GM13976 (cell line): ENCODE measurements at places on chromosomes 3 and 15.

DNA sequence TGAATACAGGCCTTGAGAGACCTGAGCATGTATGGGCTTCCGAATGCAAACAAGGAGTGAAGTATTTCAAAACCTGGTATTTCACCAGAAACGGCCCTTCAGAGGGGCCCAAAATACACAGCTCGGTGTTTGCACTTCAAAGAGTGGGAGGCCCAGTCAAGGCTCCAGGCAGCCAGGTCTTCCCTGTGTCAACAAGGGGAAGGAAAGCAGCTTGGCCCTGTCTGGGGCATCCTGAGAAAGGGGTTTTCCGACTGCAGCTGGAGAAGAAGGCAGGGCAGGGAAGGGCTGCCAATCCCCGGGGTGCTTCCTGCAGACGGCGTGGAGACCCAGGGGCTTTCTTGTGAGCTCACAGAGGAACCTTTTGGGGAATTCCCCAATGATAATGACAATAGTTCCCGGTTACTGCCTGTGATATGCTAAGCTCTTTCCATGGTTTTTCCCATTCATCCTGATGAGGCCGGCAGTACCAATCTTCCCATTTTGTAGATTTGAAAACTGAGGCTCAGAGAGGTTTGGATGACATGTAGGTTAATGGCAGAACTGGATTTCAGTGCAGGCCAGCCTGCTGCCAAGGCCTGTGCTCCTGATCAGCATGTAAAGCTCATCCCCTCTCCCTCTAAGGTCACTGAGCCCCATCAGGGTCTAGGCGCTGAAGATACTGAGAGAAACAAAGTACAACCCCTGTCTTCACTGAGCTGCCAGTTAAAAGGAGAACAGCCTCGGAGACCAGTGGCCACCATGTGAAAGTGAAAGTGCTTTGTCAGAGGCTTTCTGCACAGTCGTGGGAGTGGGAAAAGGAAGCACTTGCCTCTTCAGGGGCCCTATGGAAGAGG is 43.0 kb upstream of the TLE3 start:
- DNase-seq = peak; percentile 64

DNA sequence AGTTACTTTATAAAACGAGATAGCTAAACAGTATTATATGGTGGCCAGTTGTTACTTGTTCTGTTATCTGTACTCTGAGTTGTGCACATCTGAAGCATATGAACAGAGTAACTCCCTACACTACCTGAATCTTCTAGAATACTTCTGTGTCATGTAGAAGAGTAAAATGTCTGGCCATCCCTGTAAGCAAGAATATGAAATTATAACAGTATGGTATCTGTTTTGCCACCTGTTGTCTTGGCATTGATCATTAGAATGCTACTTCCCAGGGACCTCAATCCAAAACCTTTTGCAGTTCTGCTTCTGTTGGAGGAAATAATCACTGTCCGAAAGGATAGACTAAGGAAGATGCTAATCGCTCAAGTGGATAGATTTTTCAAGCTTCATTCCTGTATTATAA is 1.9 kb downstream of the TEX9 start:
- no peak for DNase-seq

GRCh38 chr15:65653341-65653740 is 31.6 kb downstream of the SLC24A1 start:
- no peak for DNase-seq

DNA sequence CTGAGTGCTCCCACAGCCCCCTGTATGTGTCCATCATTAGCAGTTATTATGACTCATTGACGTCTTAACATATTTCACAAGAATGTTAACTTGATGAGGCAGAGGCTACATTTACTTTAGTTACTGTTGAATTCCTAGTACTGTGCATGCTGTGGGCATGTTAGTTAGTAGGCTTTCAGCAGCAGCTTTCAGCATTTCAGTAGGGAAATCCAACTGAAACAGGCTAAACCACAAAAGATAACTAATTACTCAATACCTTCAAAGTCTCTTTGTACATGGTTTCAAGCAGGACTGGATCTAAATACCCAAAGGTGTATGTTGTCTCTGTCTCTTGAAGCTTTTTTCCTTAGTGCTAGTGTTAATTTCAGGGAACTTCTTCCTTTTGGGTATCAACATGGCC is 229.9 kb upstream of the SUCLG2 start:
- DNase-seq = no peak

DNA sequence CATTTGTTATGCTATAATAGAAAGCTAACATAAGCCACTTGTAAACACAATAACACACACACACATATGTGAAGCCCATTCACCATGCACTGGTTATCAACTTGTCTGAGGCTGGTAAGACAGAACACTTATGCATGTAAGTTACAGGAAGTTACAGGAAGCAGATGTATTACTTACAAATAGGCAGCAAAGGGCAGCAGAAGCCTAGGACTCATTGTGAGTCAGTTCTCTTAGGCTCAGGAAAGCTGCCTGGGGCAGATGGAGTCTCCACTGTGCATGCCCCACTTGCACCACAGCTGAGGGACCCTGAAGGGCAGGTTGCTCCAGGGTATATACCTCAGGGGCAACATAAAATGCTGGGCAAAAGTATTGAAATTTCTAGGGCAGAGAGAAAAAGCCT is 748.8 kb upstream of the CCDC54 start:
- DNase-seq = no peak
